ENCODE measurements at places on chromosomes 3 and 15.

GRCh38 chr3:194325424-194326153, 25.5 kb downstream of the CPN2 start:
- DNase-seq, result no peak

DNA sequence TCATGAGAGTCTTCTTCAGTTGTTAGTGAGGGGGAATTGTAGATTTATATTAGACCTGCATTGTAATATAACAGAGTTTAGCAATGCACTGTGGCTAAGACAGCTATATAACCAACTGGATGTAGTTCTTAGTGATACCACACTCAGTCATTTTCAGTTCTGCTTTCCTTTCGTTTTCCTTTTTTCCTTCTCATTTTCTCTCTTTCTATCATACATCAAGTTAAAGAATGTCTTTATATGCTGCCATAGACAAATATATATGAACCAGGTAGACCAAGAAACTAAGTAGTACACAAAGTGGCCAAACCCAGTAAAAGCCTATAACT, 43.7 kb upstream of the CD47 start:
- DNase-seq, result no peak

GRCh38 chr3:52561028-52561747, 24.8 kb downstream of the UQCC5 start:
- DNase-seq, result no peak

DNA sequence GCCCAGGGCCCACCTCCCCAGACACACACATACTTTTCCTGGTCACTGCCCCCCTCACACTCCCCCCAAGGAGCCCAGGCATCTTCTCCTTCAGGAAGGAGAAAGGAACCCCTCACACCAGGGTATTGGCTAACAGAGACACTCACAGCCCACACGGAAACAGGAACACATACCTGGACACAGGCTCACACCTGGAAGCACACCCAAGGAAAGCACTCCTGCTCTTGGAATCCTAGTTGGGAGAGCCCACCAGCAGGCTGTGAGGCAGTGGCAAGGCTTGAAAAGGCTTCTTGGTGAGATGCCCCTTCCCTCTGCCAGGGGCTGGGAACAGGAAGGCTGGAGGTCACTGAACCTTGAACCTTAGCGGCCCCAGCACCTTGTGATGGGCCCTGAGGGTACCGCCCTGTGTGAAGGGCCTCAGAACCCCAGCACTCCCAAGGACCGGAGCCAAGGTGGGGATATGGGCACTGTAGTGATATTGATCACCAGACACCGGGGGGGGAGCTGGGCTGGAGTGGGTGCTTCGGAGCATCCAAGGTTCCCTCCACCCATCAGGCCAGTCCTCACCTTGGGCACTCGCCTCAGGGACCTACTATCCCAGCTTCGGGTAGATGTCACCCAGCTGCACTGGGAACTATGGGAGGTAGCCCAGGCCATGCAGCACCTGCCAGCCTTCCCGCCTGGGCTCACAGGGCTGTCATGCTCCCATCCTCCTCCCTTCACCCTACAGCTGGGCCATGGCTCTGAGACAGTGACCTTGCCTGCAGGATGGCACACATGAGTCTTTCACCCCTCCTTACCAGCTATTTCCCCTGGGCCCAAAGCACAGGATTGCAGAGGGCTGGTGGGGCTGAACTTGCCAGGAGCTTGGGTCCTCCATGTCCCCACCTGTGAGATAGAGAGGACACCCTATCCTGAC, 16.4 kb downstream of the MYL3 start:
- no peak for DNase-seq

GRCh38 chr3:13420045-13420830, at the start of gene NUP210:
NUP210 (minus strand) TSS chr3:13420322; CDS start chr3:13420226, 96 bp downstream.
- DNase-seq, result no peak

- no peak for DNase-seq
Observed at GRCh38 chr3:56725175-56725574, 42.1 kb upstream of the TASOR start.

- no peak for DNase-seq
Observed at GRCh38 chr3:72517336-72517735, 330.9 kb downstream of the SHQ1 start.

- DNase-seq, result no peak
Observed at GRCh38 chr3:181402347-181402746, 309.4 kb upstream of the SOX2 start.

- no peak for DNase-seq
Observed at GRCh38 chr15:94094310-94094709, 137.1 kb upstream of the MCTP2 start.

DNA sequence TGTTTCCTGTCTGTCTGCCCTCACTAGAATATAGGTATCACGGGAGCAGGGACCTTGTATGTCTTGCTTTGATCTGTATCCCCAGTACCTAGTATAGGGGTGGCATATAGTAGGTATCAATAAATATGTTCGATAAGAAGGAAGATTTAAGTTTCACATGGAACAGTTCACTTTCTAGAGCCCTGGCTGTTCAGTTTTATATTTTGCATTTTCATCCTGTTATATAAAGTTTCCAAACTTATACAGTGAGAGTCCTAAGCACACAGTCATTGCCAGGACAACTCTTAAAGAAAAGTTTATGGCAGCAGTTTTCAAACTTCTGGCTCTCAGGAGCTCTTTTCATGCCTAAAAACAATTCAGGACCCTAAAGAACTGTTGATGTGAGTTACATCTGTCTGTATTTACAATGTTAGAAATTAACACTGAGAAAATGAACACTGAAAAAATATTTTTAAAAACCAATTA, 13.4 kb downstream of the ITPR1 start:
- DNase-seq, result no peak

- no peak for DNase-seq
Observed at GRCh38 chr15:50181969-50182218, at the start of gene SLC27A2. SLC27A2 (plus strand) TSS chr15:50182196; CDS start chr15:50182428, 232 bp downstream.

DNA sequence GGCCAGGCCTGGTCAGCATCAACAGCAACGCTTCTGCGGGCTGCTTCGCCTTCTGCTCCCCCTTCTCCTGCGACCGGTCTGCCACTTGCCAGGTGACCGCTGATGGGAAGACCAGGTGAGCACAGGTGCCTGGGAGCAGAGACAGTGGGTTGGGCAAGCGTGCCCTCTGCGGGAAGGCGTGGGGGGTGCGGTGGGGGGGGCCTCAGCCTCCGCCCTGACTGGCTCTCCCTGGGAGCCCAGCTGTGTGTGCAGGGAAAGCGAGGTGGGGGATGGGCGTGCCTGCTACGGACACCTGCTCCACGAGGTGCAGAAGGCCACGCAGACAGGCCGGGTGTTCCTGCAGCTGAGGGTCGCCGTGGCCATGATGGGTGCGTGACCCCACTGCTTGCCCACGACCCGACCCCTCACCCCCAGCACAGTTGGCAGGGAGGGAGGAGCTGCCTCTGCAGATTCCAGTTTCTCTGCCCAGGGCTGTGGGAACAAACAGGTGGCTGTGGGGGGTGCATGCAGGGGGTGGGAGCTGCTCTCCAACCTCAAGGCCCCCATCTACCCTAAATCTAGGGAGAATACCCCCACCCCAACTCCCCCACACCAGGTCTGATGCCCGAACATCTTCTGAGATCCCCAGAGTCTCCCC, 8.8 kb downstream of the STAB1 start:
- DNase-seq, result no peak

DNA sequence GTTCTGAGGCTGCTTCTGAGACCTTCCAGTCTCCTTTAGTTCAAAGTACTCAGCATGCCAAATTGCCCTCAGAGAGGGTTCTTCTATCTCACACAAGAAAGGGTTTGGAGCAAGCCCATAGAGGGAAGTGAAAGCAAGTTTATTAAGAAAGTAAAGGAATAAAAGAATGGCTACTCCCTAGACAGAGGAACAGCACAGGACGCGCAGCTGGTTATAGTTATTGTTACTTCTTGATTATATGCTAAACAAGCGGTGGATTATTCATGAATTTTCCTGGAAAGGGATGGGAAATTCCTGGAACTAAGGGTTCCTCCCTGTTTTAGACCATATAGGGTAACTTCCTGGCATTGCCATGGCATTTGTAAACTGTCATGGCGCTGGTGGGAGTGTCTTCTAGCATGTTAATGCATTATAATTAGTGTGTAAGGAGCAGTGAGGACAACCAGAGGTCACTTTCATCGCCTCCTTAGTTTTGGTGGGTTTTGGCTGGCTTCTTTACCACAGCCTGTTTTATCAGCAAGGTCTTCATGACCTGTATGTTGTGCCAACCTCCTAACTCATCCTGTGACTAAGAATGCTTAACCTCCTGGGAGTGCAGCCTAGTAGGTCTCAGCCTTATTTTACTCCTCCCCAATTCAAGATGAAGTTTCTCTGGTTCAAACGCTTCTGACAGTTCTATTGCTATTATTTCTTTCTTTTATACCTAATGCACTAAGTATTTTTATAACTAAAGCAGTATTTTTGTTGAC, 26.3 kb downstream of the SCN11A start:
- DNase-seq, result no peak

DNA sequence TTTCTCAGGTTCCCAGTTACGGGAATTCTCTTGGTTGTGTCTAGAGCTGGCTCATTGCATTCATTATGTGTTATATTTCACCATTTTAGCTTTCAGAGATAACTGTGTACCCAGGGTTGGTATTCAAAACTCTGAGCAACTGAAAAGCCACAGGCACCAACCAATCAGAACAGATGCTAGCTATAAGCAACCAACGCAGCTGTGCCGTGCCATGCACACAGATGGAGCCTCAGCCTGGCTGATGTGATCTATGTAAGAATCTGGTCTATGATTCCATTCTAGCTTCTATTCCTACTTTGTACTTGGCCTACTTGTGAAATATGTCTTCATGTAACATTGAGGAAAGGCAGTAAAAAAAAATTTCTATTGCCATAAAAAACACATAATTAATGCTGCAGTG, 95.0 kb upstream of the CCDC80 start:
- DNase-seq, result no peak
